Activated T-cell treated with anti-CD3 and anti-CD28 coated beads, Interleukin-2, amount 50 U/mL, for 72 hours (primary cell): ENCODE measurements at places on chromosomes 13 and 19. TPM values are rescaled to one million over a fixed set of nuclear protein-coding genes. Genes with fewer than 3 reads are reported as not detected.

The ONECUT3 gene
- total RNA-seq = not detected

The ZNF580 gene
- 46.1 TPM for total RNA-seq

The TIMM50 gene
- 52.4 TPM for total RNA-seq

The DOHH gene
- 12.3 TPM for total RNA-seq

The AMER2 gene
- total RNA-seq = not detected

The LILRB3 gene
- total RNA-seq = 1.2 TPM

The ZSWIM9 gene
- 13.1 TPM for total RNA-seq

The FPR3 gene
- total RNA-seq = not detected

The ADPRHL1 gene
- total RNA-seq = 1.4 TPM

The RFPL4AL1 gene
- not detected for total RNA-seq

The PROZ gene
- not detected for total RNA-seq

The RPS16 gene
- total RNA-seq = 3,177 TPM

The ZNF431 gene
- total RNA-seq = 23.3 TPM

The ZNF227 gene
- total RNA-seq = 36.6 TPM

The ATP1A3 gene
- total RNA-seq = 4.3 TPM

The ARHGAP45 gene
- total RNA-seq = 235 TPM

The GPR183 gene
- total RNA-seq = 32.8 TPM

The GPC6 gene
- total RNA-seq = not detected

The RNF17 gene
- total RNA-seq = 0.65 TPM

The ZNF729 gene
- total RNA-seq = not detected

The URAD gene
- not detected for total RNA-seq

The GPR12 gene
- total RNA-seq = not detected

The ZNF536 gene
- 0.56 TPM for total RNA-seq

The ZIK1 gene
- total RNA-seq = 5.1 TPM

The ZNF154 gene
- total RNA-seq = 4.3 TPM

The ZNF253 gene
- 30.8 TPM for total RNA-seq

The FGF14 gene
- total RNA-seq = not detected

The CERS1 gene
- not detected for total RNA-seq

The GRIK5 gene
- 3.8 TPM for total RNA-seq

The ZNF653 gene
- total RNA-seq = 12.3 TPM

The KCTD15 gene
- 7.3 TPM for total RNA-seq

The ZNF460 gene
- 114 TPM for total RNA-seq

The RFX1 gene
- total RNA-seq = 11.4 TPM

The SULT2A1 gene
- total RNA-seq = not detected

The UBL5 gene
- total RNA-seq = 167 TPM

The SIGLEC10 gene
- total RNA-seq = 1.4 TPM

The LAIR1 gene
- total RNA-seq = 8.3 TPM

The KCNJ14 gene
- total RNA-seq = 3.2 TPM

The ZNF546 gene
- 4.5 TPM for total RNA-seq

The ADGRE1 gene
- 15.8 TPM for total RNA-seq

The MLLT1 gene
- 39.9 TPM for total RNA-seq

The MCEMP1 gene
- total RNA-seq = not detected

The CGB5 gene
- total RNA-seq = not detected

The DPF1 gene
- 0.65 TPM for total RNA-seq

The NLRP11 gene
- total RNA-seq = not detected

The ATP4B gene
- total RNA-seq = not detected

The KIR3DL2 gene
- total RNA-seq = 4.4 TPM

The MTUS2 gene
- 0.02 TPM for total RNA-seq

The TINCR gene
- 0.93 TPM for total RNA-seq

The GSX1 gene
- total RNA-seq = not detected

The CDC42EP5 gene
- total RNA-seq = not detected

The NDUFS7 gene
- 96.5 TPM for total RNA-seq

The ZNF667 gene
- total RNA-seq = 1.5 TPM

The OR7C1 gene
- total RNA-seq = not detected

The EIF3K gene
- 237 TPM for total RNA-seq

The BICRA gene
- total RNA-seq = 17.0 TPM
